Stimulated activated CD8-positive, alpha-beta memory T cell treated with anti-CD3 and anti-CD28 coated beads, Interleukin-15, amount 100 ng/mL, for 4 hours (primary cell): ENCODE measurements at places on chromosomes 1 and 21.

DNA sequence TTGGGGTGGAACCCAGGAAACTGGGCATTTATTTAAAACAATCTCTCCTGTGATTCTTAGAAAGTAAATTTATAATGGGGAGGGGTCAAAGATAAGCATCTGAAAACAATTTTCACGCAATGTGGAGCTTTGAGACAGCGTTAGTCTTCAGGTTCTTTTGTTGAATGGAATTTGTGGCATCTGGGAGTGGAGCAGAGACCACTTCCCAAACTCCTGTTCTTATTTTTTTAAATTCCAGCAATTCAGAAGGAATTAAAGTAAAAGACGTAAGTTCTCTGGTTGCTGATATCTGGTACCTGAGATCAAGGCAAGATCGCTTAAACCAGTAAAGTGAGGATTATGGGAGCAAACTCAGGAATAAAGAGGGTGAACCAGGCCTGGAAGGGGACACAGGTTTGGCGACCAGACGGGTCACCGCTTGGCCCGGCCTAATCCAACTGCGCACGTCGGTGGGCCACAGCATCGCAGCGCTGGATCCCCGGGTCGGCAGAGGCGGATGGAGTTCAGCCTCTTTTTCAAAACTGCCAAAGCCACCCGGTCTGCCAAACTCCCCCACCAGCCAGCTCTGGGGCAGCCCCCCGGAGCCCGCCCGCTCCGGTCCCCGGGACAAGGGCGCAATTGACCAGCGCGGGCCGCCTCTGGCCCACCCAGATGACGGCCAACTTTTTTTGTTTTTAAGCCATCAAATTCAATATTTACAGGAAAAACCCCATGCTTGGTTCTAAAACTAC lies 754 bp upstream of the PDPN start:
- no peak for DNase-seq

- no peak for DNase-seq
Observed at GRCh38 chr1:150472601-150473200, 14.5 kb upstream of the TARS2 start.

DNA sequence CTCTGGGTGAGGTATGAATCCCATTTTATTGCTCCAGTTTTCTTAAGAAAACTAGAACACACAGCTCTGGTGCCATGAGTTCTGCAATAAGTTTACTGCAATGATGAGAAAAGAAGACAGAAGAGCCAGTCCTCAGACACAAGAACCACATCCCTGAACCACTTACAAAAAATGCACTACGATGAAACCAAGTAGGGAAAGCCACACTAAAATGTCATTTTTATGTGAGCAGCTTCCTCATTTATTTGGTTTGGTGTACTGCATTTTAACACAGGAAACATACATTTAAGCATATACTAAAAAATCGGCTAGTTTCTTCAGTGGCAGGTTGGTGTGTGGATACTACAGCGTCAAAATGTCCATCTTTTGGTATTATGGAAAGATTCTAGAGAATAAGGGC lies 95.9 kb downstream of the PTPN14 start:
- DNase-seq, result no peak

GRCh38 chr1:156437037-156437867 lies 63.3 kb downstream of the MEF2D start:
- DNase-seq, result no peak

DNA sequence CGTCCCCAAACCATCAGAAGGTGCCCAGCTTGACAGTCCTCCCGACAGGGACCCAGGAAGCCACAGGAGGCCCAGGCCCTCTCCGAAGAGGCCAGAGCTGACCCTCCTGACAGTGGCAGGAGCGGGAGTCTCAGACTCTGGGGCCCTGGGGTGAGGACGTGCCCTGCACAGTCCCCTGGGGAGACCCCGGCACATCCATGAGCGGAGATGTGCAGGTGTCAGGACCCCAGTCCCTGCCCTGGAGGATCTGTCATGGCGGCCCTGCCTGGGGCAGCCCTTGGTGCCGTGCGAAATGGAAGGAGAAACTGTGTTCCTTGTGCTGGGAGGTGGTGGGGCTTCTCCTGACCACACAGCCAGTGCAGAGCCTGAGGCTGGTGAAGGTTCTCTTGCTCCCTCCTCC lies 55.8 kb downstream of the OBSCN start:
- DNase-seq, result no peak

DNA sequence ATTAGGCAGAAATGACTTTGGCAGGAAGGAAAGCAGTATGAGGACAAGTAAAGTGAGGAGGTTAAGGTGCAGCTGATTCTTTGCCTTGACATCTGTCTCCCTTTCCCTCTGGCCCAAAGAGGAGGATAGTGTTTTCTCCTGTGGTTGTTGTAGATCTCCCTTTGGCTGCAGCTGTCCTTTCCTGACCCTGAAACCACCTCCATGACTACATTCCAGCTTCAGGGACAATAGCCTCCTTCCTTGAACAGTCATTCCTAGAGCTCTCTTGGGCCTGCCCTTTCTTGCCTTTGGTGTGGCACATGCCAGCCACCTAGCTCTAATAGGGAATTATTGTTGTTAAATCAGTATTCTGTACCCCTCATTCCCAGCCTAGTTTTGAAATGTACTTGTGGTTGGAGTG lies 6.2 kb downstream of the ZMYM1 start:
- DNase-seq, result no peak

DNA sequence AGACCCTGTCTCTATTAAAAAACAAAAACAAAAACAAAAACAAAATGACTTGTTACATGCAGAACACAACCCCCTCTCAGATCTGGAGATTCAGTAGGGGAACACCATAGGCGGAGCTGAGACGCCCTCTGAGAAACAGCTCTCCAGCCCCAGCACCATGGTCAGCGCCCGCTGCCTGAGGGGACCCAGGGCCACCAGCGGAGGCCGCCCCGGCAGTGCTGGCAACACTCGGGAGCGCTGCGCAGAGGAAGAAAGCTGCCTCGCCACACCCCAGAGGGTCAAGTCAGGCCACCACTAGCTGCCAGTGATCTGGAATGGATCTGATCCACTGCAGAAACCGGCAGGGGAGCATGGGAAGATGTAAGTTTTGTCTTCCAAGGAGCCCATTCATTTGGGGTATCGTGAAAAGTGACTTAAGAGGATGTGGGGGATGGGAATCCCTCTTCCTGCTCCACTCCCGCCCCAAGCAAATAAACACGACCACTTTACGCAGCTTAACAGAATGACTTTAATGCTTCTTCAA lies 3.1 kb downstream of the ACTA1 start:
- DNase-seq, result no peak
